ENCODE measurements at places on chromosomes 16 and 17.

- no peak for DNase-seq
These were observed 9.0 kb downstream of the KCTD13 start for GRCh38 chr16:29916979-29917378.

- no peak for DNase-seq
These were observed 4.8 kb downstream of the TBC1D16 start for GRCh38 chr17:80030730-80031410.

GRCh38 chr16:84239909-84240308 is at the start of gene KCNG4:
Gene KCNG4, minus strand, starts transcription at chr16:84240012. Its CDS starts 2,527 bp downstream, at chr16:84237485.
- peak; percentile 41 for DNase-seq

DNA sequence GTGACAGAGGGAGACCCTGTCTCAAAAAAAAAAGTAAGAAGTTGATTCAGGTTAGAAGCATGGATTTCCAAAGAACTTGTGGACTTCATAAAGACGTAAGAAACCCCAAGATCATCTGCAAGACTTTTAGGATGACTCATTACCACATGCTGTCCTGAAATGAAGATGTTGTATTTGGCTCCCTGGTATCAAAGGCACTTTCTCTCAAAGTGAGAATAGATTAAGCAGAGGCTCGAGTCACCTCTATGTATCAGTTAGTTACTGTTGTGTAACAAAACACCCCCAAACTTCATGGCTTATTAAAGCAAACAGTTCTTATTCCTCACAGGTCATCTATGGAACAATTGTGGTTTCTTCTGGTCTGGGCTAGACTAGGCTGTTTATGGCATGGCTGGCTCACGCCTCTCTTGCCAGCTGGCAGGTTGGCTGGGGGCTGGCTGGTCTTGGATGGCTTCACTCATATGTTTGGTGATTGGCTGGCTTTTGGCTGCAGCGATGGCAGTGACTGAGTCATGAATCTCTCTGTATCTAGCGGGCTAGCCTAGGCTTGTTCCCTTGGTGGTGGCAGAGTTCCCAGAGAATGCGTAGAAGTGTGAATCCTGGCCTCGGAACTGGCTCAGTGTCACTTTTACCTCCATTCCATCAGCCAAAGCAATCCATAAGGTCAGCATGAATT is 60.4 kb upstream of the MSI2 start:
- DNase-seq, result no peak

DNA sequence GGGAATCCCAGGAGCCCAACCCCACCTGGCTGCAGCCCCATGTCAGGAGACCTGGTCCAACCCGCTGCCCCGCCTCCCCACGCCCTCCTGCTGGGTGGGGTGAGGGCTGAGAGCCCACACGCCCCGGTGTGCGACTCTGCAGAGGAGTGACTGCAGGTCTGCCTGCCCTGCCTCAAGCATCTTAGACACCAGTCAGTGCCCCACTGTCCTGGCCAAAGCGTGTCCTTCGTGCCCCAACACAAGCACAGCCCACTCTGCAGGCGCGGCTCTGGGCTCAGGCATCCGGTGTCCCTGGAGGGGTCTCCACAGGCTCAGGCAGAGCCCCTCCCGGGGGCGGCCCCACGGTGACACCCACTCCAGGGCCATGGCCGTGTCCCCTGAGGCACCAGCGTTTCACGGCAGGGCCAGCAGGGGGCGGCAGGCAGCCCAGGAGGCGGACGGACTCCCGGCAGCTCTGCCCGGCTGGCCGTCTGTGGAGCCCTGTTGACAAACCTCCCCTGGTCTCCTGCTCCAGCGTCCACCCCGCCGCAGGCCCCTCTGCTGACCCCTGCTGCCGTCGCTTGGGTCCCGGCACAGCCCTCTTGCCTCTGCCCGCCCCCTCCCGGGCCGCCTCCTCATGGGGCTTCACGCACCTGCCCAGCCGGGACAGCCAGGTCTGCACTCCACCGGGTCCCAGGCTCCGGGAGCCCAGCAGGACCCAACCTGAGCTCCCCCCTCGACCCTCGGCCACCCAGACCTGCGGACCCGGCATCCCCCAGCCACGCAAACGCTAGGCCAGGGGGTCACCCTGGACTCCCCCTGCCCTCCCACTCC is 8.6 kb upstream of the UBE2I start:
- no peak for DNase-seq

GRCh38 chr17:70668938-70669778 is 499.8 kb downstream of the KCNJ2 start:
- DNase-seq, result no peak

- no peak for DNase-seq
These were observed 129.7 kb downstream of the KCNJ2 start for GRCh38 chr17:70298929-70299531.

DNA sequence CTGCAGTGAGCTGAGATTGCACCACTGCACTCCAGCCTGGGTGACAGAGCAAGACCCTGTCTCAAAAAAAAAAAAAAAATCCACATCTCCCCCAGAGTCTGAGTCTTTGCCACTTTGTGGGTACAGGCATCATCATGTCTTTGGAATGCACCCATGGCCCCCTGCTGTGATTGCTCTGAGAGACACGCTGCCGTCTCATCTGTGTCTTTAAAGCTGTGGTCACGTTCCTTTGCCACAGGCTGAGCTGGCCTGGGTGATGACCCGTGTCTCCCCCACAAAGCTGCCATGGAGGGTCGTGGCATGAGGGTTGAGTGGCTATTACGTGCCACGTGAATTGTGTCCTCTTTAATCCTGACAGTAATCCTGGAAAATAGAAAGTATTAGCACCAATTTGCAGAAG is 20.2 kb downstream of the CRISPLD2 start:
- no peak for DNase-seq

GRCh38 chr17:39739885-39740356 is 2.2 kb downstream of the GRB7 start:
- no peak for DNase-seq

DNA sequence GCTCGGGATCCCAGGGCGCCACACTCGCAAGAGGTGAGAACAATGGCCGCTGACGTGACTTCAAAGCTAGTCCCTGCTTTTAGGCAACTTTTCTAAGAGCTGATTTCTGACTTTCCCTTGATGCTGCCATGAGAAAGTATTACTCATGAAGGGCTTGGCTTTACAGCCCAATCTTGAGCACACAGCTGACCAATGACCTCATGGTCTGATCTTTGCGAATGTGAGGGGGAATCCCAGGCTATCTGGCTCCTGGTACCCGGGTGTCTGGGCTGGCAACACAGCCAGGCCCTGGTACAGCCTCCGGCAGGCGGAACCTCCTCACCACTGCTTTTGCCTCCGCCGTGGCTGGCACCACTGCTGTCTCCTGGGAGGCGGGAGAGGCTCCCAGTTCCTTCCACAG is 17.5 kb downstream of the NDUFAF8 start:
- no peak for DNase-seq

DNA sequence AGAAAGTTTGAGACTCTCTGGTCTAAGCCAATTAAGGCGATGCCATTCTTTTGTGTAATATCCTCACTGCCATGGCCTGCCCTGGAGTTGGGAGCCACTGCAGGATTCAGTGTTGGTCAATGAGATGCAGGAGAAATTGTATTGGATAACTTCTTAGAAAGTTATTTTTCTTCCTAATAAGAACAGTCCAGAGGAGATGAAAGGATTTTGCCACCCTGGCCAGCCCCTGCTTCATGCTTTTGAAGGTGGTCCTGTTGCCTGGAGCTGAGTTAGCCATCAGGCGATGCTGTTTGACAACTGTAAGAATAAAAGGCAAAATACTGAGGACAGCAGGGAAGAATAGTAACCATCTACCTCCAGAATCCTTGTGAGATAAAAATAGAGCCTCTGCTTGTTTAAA is 35.4 kb upstream of the CNTNAP4 start:
- DNase-seq, result no peak

DNA sequence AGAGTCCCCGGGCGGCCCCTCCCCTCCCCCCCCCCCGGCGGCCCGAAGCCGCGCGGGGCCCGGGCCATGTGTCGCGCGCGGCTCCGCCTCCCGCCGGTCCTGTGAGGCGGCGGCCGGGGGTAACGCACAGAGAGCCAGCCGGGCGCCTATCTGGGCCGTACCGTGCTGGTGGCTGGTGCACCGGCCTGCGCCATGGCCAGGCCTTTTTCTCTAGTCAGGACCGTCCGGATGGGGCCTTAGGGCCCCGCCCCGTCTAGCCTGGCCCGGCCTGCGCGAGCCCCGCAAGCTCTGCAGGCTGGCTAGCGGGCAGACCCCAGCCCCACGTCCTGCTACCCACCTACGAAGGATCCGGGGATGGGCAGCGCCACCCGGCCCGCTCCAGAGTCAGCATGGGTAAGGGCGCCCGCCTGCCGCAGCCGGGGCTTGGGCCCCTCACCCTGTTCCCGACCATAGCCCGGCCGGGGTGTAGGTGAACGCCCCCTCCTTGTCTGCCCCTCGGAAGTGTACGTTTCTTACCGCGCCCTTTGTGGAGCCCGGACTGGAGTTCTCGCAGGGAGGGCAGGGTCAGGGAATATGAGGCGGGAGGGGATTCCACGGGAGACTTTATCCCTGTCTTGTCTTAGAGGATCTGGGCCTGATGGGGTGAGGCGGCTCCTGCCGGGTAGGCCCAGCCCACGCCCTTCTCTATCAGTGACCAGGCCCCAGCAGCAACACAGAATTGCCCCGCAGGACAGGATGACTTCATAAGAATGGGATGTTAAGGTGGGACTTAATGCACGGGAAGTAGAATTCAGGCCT is at the start of gene CENPT:
CENPT (minus strand) TSS at position 630 of the 798 bp plus-strand sequence. CDS start 13,834 bp downstream, outside the sequence.
- peak; percentile 74 for DNase-seq

DNA sequence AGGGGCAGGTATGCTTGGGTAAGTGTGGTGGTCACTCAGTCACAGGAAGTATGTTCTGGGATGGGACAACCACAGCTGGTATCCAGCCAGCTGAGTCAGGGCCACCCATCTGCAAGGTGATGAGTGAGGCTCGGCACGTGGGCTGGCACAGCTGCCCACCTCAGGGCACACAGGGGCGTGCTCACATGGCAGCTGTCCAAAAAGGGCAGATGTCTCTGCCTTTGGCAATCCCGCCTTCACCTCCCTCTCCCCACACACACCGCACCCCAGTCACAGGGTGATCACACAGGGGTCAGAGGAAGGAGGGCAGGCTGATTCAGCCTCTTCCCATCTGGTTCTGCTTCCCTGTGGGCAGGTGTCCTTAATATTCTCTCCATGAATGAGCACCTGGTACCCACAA is 85.9 kb upstream of the TOB1 start:
- DNase-seq, result peak; percentile 96

- no peak for DNase-seq
These were observed 19.5 kb upstream of the CD300E start for GRCh38 chr17:74642995-74643394.

DNA sequence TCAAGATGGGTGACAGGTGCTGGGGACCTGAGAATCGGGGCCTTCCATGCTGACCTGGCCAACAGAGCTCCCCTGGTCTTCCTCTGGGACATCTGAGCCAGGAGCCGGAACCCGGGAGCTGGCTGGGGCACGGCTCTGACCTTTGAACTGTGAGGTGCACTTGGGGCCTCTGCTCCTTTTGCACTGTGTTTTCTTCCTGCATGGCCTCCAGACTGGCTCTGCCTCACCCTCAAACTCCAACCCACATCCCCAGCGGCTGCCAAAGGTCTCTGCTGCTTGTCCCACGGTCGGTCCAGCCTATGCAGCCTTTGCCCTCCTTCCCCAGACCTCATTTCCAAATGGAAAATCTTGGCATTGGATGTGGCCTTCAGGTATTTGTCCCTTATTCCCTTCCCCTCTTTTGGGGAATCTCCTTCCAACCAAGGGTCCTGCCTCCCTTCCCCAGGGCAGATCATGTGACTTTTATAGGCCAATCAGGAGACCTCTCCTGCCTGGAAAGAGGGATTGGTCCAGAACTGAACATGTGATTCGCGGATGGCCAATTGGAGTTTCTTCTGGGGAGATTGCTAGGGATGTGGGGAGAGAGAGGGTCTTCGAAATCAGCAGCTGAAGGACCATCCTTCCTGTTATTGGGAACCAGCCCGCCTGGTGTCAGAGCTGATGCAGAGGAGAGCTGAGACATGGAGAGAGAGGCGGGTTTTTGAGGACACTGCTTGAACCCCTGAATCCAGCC is 117.9 kb downstream of the CYLD start:
- no peak for DNase-seq

DNA sequence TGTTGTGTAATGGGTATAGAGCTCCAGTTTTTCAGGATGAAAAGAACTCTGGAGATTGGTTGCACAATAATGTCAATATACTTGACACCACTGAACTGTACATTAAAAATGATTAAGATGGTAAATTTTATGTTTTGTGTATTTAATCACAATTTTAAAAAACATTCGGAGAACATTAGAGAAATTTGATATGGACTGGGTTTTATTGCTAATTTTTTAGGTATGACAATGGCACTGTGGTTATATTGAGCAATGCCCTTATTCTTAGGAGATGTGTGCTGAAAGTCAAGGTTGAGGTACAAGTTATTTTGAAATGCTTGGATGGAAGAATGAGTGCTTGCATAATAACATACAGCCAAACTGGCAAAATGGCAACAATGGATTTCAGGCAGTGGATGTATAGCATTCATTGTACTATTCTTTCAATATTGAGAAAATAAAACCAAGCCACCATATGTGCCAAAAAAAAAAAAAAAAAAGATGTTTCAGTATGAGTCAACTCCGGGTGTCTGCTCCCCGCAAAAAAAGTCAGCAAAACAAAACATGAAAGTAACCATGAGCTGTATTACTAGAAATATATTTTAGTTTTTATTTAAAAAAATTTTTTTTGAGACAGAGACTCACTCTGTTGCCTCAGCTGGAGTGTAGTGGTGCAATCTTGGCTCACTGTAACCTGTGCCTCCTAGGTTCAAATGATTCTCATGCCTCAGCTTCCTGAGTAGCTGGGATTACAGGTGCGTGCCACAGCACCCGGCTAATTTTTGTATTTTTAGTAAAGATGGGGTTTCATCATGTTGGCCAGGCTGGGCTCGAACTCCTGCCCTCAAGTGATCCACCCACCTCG is 19.8 kb downstream of the HOXB1 start:
- DNase-seq, result no peak

GRCh38 chr17:5500589-5501391 is 14.4 kb downstream of the MIS12 start:
- DNase-seq, result peak; percentile 93

DNA sequence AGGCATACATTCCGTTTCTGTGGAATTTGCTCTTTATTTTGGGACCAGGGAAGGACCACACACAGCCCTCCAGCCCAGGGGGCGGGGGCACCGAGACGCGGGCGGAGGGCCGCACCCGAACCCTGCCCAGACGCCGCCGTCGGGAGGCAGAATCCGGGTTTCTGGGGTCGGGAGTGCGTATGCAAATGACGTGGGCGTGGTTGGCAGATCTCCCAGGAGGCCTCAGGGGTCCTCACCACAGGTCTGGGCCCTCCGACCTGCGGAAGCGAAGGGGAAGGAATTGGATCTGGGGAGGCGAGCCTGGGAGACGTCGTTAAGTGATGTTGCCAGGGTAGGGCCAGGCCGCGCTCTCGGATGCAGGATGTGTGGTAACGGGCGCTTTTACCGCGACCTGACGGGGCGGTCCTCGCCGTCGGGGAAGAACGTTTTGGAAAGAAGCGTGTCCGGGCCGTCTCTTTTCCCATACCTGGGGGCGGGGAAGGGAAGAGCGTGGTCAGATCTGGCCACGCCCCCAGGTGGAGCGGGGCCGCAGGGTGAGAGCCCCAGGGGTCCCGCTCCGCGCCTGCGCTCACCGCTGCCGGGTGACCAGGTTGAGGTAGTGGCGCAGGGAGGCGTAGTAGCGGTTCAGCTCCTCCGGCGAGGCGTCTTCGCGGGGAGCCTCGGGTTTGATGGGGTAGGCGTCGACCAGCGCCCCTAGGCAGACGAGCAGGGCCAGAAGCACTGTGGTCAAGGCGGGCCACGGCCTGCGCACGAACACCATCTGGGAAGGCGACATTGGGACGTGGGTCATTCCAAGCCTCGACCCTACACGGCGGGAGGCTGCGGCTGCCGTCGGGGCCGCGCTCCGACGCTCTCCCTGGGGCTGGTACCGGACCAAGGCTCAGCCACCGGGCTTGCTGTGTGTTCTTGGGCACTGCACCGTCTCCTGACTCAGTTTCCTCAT is 745 bp downstream of the PYY start:
- no peak for DNase-seq

Data from NCI-H2171 (cell line).